ENCODE measurements at places on chromosomes 2 and 18.

- no peak for DNase-seq
Observed at GRCh38 chr2:37635504-37636380, 35.7 kb downstream of the CDC42EP3 start.

- DNase-seq, result no peak
Observed at GRCh38 chr2:236656166-236656565, 86.5 kb downstream of the ACKR3 start.

DNA sequence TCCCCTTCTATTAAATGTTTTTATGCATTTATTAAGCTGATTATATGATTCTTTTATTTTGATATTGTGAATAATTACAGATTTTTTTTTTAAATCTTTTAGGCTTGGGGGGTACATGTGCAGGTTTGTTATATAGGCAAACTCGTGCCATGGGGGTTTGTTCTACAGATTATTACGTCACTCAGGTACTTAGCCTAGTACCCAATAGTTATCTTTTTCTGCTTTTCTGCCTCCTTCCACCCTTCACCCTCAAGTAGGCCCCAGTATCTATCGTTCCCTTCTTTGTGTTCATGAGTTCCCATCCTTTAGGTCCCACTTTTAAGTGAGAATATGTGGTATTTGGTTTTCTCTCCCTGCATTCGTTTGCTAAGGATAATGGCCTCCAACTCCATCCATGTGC is 92.2 kb upstream of the CWC22 start:
- DNase-seq, result no peak

GRCh38 chr2:210782222-210782621 is 225.8 kb downstream of the CPS1 start:
- DNase-seq, result no peak

GRCh38 chr2:108825254-108825653 is 38.7 kb downstream of the CCDC138 start:
- DNase-seq, result no peak

- no peak for DNase-seq
Observed at GRCh38 chr2:10514743-10515142, 66.6 kb upstream of the ODC1 start.

DNA sequence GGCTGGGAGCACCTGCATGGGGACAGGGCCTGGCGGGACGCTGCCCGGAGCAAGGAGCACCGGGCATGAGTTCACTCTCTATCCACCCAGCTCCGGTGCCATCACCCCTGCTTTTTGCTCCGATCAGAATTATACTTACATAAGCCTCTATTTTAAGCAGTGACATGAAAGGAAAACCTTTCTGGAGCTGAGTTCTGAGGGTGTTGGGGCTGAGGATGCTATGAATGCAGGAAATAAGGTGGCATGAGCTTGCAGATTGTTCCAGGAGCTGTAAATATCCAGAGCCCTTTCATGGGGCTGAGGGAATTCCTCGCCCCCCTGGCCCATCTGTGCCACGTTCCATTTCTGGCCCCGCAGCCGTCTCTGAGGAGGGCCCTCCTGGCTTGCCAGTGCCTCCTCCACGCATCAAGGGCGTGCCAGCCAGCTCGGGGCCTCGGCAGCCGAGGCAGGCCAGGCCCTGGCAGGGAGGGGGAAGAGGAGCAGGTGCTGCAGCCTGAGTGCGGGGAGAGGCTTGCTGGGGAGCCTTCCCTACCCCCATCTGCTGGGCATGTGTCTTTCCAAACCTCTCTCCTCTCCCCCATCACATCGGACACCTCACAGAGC is 91.7 kb upstream of the MCFD2 start:
- DNase-seq, result no peak

Data from H9 (cell line).